ENCODE measurements at places on chromosomes 1 and 21.

GRCh38 chr1:204780630-204781029 is 90.0 kb upstream of the NFASC start:
- no peak for DNase-seq

DNA sequence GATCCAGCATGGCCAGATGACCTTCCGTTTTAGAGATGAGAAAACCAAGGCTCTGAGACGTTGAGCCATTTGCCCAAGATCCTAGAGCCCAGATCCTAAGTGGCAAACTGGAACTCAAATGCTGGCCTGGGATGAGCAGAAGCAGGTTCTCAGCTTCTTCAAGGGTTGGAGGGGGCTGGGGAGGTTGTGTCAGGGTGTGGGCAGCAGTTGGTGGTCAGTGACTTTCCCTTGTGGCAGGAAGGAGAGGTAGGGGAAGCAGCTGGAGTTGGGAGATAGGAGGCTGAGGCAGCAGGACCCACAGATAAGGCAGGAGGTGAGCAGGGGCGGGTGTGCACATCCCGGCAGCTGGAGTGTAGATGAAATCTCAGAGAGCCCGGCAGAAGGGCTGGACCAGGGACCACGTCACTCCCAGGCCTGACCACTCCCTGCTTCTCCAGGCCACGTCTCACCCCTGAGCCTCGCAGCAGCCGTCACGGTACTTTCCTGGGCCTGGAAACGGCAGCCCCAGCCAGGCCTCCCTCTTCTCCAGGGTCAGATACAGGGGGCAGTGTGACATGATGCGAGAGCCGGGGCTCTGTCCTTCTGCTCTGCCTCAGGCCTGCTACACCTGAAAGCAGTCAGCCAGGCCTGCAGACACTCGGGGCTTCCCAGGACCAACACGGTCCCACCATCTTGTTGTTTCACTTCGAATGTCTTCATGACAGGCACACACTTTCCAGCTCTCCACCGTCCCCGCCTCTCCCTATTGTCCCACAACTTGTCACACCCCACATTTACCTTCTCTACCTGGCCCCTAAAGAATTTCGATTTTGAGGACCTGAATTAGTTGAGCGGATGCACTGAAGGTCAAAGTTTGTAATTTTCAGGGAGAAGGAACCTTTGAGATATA is 11.5 kb upstream of the LAPTM5 start:
- DNase-seq, result no peak

GRCh38 chr1:183873642-183874041 is 68.7 kb downstream of the RGL1 start:
- no peak for DNase-seq

GRCh38 chr1:189899686-189900425 is 577.8 kb downstream of the BRINP3 start:
- DNase-seq, result no peak

GRCh38 chr1:64343105-64343822 is 126.7 kb upstream of the CACHD1 start:
- peak; percentile 12 for DNase-seq

- DNase-seq, result no peak
These were observed 50.0 kb upstream of the TENT5C start for GRCh38 chr1:117555806-117556205.

DNA sequence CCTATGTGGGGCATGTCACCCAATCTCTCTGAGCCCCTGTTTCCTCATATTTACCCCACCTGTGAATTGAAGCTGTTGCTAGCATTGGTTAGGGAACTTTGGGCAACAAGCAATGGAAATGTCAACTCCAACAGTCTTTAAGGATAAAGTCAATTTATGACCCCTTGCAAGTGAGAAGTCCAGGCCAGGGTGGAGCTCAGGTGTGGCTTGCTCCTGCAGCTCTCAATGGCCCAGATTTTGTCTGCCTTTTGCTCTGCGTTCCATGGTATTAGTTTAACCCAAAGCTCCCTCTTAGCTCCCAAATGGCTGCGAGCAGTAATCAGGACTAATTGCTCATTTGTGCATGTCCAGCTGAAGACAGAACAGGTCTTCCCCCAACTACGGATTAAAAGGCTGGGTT is 70.4 kb upstream of the ABCG1 start:
- no peak for DNase-seq

DNA sequence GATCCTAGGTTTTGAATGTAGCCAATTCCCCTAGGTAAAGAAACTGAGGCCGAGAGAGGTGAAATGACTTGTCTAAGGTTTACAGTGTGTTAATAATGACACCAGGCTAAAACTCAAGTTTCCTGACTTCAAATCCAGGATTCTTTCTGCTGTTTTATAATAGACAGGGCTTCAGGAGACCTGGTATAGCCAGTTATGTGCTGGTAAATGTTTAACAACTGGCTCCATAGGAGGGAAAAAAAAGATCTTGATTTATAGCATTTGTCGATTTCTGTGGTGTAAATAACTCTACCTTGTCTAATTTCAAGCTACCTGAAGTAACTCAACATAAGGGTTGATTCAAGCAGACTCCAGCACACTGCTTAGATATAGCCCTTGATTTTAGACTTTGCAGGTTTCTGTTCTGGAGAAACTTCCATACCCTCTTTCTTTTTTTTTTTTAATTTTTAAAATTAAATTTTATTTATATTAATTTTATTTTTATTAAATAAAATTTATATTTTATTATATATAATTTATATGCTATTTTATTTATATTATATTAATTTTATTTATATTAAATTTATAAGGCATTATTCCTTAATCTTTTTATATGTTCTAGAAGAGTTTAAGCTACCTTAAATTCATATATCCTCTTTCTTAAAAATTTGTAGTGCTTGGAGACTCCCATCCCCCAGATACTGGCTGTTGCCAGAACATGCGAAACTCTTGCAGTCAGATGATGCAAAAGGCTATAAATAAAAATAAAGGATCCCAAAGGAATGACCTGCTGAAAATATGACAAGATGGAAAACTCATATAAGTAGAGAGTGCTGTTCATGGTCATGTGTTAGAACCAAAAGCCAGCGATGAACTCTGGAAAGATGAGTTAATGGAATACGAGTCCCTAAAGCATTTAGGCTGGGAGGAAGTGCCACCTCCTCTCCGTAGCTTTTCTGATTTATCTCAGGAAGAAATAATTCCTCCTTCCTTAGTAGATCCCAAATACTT is 35.4 kb upstream of the SRSF10 start:
- DNase-seq, result peak; percentile 82

DNA sequence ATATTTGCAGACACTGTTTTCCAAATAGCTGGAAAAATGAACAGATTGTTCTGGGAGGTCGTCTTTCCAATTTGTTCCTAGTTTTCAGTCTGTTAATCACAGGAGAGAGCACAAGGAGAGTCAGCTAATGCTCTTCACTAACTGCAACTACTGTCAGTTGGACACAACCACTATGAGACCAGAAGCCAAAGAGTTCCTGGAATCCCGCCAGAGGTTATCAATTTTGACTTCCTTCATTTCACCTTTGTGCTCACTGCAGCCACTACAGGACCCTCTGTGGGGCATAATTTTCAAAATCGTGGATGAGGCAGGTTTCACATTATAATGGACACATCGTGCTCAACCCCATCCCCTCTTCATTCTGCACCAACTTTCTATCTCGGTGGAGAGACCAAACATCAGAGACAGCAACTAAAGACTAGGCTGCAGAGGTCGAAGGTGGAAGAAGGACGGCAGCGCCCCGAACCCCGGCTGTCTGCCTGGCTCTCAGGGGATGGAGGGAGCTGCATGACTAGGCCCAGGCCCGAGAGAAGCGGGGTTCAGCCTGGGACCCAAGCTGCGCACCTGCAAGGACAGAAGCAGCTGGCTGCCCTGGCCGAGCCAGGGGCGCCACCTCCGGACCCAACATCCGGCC is 602 bp downstream of the KIAA0319L start:
- no peak for DNase-seq

GRCh38 chr1:162679298-162679697 is 47.0 kb downstream of the DDR2 start:
- no peak for DNase-seq

DNA sequence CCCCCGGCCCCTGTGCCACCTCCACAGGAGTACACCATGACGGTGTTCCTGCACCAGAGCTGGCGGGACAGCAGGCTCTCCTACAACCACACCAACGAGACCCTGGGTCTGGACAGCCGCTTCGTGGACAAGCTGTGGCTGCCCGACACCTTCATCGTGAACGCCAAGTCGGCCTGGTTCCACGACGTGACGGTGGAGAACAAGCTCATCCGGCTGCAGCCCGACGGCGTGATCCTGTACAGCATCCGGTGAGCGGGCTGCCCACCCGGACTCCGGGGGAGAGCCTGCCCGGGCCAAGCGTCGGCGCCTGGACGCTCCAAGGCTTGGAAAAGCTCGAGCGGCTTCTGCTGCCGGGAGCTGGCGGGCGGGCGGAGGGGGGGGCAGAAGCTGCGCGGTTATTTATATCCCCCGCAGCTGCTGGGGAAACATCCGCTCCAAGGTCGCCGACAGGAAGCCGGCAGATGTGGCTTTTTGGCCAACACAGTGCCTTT is 6.4 kb downstream of the GABRD start:
- no peak for DNase-seq

- no peak for DNase-seq
These were observed 55.3 kb upstream of the GPR37L1 start for GRCh38 chr1:202067188-202067974.

- no peak for DNase-seq
These were observed 73.7 kb upstream of the NRIP1 start for GRCh38 chr21:15138490-15138889.

DNA sequence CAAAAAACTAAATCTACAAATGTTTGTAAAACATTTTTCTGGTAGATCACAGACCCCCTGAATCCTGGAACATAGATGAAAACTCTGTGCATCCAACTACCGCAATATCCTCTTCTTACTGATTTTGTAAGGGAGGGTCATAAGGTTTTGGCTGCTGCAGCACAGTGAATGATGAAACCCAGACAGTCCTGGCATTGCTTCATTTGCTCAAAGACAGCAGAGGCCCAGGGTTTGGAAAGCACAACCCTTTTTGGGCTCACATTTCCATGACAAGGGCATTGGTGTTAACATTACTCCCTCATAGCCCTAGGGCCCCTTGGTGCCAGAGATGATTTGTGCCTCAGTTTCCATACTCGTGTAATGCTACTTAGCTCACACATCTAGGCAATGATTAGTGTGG is 51.2 kb downstream of the PLXNA2 start:
- no peak for DNase-seq

- DNase-seq, result no peak
These were observed 1.0 kb downstream of the TP53BP2 start for GRCh38 chr1:223844787-223845036.

DNA sequence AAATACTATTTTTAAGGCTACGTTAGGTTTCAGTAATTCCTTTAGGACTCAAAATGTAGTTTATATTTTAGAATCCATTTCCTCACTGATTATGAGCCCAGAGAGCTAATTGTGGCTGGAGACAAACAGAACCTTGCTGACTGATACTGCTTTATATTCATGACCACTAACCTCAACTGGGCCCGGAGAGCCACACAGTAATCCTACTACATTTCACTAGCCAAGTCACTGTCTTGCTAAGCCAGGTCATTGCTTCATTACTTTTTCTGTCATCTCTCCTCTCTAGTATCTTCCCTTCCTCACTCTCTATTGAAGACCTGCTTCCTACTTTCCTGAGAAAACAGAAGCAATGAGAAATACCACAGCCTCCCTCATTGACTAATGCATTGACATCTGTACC is 24.7 kb downstream of the IL23R start:
- DNase-seq, result no peak

GRCh38 chr1:230422221-230422981 is 3.7 kb downstream of the PGBD5 start:
- DNase-seq, result no peak

DNA sequence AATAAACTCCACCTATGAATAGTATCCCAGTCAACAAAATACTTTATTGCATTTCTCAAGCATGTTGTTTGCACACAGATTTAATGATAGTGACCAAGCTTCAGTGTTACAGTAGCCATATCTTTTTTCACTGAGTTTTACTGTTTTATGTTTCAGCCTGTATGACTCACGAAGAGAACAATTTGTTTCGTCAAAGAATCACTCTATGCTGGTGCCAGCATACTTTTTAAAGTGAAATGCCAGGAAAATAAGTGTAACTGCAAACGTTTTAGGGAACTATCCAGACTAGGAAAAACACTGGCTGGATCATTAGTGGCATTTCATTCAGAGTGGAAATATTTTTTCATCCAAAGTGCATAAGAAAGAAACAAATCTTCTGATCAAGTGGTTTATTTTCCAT is 210.8 kb downstream of the COL11A1 start:
- peak; percentile 48 for DNase-seq

GRCh38 chr1:62161711-62162110 is 32.9 kb upstream of the L1TD1 start:
- no peak for DNase-seq

DNA sequence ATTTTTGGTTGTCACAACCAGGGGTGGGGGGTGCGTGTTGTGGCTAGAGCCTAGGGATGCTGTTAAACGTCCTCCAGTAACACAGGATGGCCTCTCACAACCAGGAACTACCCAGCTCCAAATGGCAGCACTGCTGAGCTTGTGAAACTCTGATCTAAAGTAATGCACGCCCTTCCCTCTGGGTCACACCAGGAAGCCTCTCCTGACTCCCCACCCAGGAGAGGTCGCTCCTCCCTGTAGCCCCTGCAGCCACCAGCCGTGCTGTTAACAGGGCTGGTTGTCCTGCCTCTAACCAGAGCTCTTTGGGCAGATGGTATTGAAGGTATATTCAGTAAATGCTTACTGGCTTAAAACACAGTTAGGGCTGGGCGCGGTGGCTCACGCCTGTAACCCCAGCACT is 73.2 kb downstream of the NKAIN1 start:
- no peak for DNase-seq

- DNase-seq, result no peak
These were observed 1.2 kb downstream of the UBR4 start for GRCh38 chr1:19208710-19209438.

DNA sequence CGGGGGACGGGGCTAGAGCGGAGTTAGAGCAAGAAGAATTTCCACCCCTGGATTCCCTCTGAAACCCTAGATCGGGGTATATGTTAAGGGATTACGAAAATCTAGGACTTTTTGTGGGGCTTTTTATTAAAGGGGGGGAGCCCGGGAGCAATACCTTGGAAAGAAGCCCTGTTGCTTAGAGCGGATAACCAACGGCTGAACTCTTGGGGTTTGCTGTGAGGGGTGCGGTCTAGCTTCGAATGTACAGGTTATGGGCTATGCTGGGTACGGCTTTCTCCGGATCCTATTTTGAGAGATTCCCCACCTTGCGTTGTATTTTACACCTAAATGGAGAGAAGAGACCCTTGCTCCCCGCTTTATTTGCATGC is 626 bp downstream of the DYRK3 start:
- DNase-seq, result no peak

DNA sequence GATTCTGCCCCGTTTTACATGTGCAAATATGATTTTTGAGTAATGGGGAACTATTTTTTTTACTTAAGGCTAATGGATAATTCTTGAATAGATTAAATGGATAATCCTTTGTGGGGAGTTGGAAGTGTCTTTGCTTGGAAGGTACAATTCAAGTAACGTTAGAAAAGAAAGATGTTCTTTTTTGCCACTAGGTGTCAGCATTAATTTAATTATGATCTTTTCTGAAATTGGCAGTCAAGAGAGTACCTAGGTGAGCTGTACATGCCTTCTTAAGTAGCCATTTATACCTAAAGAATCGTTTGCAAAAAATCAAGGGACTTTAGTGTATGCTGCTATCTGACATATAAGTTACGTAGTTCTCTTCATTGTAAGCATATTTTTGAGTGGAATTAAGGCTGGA is 2.2 kb downstream of the FBXO28 start:
- peak; percentile 31 for DNase-seq

Measured in fibroblast of skin of left quadriceps (primary cell).